ENCODE measurements at places on chromosomes 3 and 15. TPM values are rescaled to one million over a fixed set of nuclear protein-coding genes. Genes with fewer than 3 reads are reported as not detected.

- no peak for DNase-seq
These were observed 23.9 kb upstream of the TM4SF1 start for GRCh38 chr3:149401212-149401925.

- no peak for DNase-seq
These were observed 127.4 kb downstream of the NR2E3 start for GRCh38 chr15:71937650-71938311.

DNA sequence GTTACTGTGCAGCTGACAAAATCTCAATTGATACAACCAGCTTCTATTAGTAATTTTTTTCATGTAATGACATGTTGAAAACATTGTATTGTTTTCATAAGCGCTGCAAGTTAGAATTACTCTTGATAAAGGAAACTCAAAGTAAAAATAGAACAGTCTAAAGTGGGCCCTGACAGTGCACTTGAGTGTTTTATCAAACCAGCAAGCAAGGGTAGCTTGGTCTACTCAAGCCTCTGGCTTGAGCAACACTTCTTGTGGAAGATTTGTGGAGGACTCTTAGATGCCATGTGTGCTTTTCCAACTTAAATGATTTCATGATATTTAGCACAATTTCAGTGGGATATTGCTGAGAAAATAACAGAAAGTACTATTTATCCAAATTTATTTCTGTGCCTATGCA is 575.7 kb upstream of the ZNF717 start:
- no peak for DNase-seq

- DNase-seq = no peak
These were observed 87.3 kb upstream of the ROPN1 start for GRCh38 chr3:124078953-124079911.

The PARP6 gene
- 88.9 TPM for polyA plus RNA-seq

- DNase-seq = peak; percentile 13
These were observed 255.8 kb downstream of the MEIS2 start for GRCh38 chr15:36844534-36844998.

DNA sequence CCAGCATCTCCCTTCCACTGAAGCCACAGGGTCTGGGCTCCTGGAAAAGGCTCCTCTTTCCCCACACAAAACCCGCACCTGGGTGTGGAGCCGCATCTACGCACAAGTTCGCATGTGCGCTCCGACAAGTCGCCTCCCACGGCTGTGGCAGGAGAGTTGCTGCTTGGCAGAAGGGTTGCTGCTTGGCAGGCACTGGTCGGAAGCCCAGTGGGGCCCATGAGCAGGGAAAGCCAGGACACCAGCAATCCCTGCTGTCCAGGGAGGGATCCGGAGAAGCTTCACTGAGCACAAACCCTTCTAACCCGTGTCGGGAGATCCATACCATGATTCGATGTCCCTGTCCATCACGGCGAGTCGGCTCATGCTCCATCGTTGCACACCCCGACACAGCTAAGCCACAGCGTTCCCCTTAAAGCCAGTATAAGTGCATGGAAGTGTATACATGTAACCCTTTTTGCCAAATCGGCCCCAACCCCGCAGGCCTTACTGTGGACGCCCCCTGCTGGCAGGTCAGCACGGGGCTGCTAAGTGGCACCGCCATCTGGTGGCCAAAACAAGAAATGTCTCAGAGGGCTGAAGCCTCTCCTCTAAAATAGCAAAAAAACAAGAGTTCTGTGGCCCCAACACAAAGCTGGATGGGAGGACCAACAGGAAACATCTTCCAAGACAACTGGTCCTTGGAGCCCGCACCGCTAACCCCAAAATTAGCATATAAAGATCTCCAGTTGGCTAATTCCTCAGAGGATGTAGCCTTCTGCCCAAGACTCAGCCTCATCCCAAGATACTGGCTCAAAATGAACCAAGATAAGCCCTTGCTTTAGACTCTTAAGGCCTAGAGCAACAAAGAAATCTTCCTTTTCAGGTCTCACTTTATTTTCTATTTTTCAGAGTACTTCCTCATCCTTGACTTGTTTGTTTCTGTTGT is 8.3 kb downstream of the ANKRD63 start:
- no peak for DNase-seq

GRCh38 chr15:64096668-64097384 is 1.0 kb downstream of the SNX1 start:
- DNase-seq = no peak

The AHSG gene
- polyA plus RNA-seq = 2.7 TPM

GRCh38 chr3:23633261-23633960 is 172.3 kb upstream of the UBE2E1 start:
- DNase-seq = no peak

GRCh38 chr3:139689708-139690228 is 12.0 kb upstream of the NMNAT3 start:
- no peak for DNase-seq

DNA sequence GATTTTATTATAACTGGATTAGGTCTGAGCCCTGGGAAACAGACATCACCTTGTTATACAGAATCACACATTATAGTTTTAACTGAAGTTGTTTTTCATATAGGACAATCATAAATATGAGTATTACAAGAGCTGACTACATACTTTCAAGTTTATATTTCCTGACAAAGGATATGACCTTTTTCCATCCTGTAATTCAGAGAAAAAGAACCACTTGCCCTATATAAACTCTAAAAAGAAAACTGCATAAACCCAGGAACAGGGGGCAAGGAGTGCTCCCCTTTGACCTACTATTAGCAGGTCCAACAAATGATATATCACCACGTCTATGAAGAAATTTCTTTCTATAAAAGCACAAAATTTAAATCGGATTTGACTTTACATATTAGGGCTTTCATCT is 20.9 kb downstream of the B3GALNT1 start:
- no peak for DNase-seq

The C3orf52 gene
- polyA plus RNA-seq = 5.5 TPM

GRCh38 chr3:120816728-120817127 is 74.2 kb downstream of the GTF2E1 start:
- DNase-seq = no peak

DNA sequence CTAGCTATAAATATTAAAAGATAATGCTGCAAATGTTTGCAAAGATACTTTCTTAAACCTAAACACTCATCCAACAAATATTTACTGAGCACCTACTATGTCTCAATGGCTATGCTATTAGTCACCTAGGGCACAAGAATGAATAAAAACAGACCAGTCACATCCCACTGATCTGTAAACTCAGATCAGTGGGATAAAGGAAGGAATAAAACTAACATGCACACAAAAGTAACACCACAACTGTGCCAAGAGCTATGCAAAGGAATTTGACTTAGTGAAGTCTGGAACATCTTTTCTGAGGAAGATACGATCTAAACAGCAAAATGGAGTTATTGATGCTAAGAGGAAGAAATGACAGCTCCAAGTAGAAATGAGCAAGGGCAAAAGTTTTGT is 56.6 kb downstream of the CBLB start:
- no peak for DNase-seq

The UNC45A gene
- 67.2 TPM for polyA plus RNA-seq

The ANKUB1 gene
- polyA plus RNA-seq = not detected

The ATP13A5 gene
- not detected for polyA plus RNA-seq

The CYP1A2 gene
- 0.10 TPM for polyA plus RNA-seq

The KLF15 gene
- 10.0 TPM for polyA plus RNA-seq

DNA sequence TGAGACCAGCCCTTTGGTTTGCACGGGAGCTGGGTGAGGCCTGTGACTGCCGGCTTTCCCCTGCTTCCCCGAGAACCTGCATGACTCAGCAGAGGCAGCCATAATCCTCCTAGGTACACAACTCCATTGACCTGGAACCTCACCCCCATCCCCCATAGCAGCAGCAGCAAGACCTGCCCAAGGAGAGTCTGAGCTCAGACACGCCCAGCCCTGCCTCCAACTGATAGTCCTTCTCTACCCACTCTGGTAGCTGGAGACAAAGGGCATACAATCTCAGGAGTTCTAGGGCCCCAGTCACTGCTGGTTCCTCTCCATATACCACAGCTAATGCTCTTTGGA is 141.0 kb upstream of the ARHGEF26 start:
- DNase-seq = no peak

GRCh38 chr15:69885173-69885955 is 212.4 kb downstream of the TLE3 start:
- DNase-seq = no peak

- DNase-seq = no peak
These were observed 163.8 kb upstream of the CMC1 start for GRCh38 chr3:28077572-28077971.

- DNase-seq = no peak
These were observed 18.1 kb downstream of the ANXA2 start for GRCh38 chr15:60379525-60380274.

DNA sequence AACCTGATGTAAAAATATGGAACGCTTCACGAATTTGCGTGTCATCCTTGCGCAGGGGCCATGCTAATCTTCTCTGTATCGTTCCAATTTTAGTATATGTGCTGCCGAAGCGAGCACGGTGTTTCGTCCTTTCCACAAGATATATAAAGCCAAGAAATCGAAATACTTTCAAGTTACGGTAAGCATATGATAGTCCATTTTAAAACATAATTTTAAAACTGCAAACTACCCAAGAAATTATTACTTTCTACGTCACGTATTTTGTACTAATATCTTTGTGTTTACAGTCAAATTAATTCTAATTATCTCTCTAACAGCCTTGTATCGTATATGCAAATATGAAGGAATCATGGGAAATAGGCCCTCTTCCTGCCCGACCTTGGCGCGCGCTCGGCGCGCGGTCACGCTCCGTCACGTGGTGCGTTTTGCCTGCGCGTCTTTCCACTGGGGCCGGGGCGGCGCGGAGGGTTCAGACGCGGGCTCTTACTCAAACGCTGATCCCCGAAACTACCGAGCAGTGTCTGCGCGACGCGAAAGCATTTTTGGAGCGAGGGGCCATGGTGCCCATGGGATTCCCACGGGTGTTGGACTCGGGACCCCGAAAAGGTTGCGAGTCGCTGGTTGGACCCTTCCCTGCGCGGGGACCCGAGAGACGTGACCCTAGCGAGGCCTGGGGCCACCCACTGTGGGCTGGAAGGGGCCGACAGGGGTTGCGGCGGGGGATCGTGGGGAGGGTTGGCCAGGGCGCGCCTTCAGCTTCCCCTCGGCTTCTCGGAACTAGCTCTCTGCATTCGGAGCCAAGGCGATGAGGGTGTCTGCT is at the start of gene RNU6-1:
TSS of gene RNU6-1 (minus strand) at position 117 of the 820 bp plus-strand sequence.
- peak; percentile 90 for DNase-seq

The DLEC1 gene
- polyA plus RNA-seq = 0.75 TPM

DNA sequence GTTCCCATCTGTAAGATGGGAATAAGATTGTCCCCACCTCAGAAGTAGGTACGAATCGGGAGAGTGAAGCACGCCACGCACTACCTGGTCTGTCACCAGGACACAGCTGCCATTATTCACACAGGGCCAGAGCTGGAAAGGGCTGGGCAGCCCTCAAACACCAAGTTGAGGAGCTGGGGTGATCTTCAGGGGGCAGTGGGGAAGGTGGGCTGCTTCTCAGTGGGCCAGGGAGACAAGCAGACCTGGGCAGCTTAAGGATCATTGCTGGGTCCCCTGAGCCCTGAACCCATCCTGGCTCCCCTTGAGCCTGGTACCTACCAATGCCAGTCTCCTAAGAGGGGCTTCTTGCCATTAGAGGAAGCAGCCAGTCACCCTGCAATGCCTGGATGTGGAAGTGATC is 82.1 kb downstream of the SMAD6 start:
- DNase-seq = no peak

GRCh38 chr3:7800006-7800780 is 701.4 kb upstream of the LMCD1 start:
- no peak for DNase-seq

The ZNF385D gene
- 10.2 TPM for polyA plus RNA-seq

- no peak for DNase-seq
These were observed 27.3 kb downstream of the SV2B start for GRCh38 chr15:91127236-91127955.

The RETNLB gene
- not detected for polyA plus RNA-seq

The PRSS50 gene
- 1.4 TPM for polyA plus RNA-seq

DNA sequence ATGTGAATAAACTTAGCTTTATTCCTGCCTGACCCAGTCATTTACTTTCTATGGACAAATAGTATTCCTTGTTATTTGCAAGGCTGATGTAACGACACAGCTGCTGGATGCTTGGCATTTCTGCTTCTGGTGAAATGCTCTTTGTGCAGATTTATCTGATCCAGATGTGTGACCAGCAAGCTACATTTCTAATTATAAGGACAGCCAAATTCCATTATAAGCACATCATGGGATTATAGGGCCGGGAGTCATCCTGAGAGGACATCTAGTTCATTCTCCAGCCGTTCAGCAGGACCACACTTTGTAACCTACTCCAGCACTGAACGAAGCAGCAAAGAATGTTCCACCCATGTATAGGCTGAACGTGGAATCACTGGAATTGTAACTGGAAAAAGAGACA is 42.9 kb downstream of the FNDC3B start:
- DNase-seq = no peak

The ZDHHC19 gene
- 0.38 TPM for polyA plus RNA-seq

GRCh38 chr3:141644931-141645330 is 93.2 kb upstream of the RNF7 start:
- no peak for DNase-seq

All from right renal cortex interstitium (tissue), 3 donors.